ENCODE measurements at places on chromosomes 6 and 20.
A peak's percentile ranks its signal among the peaks of the same experiment; 100 is the strongest.

DNA sequence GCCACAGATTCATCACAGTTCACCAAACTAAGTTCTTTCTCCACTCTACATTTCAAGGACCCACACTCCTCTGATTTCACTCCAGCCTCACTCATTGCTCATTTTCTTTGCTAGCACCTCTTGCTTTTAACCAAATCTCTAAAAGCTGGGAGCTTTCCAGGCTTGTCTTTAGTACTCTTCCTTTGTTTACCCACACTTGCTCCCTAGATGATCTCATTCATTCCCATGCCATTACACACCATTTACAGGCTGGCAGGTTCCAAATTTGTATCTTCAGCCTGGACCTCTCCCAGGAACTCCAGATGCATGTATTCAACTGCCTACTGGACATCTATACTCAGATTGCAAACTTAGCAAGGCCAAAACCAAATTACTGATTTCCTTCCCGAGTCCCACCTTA is 5.3 kb upstream of the GUCA1B start:
- DNase-seq, result peak; percentile 91

GRCh38 chr20:2139250-2139649 is 37.6 kb downstream of the STK35 start:
- DNase-seq, result no peak

DNA sequence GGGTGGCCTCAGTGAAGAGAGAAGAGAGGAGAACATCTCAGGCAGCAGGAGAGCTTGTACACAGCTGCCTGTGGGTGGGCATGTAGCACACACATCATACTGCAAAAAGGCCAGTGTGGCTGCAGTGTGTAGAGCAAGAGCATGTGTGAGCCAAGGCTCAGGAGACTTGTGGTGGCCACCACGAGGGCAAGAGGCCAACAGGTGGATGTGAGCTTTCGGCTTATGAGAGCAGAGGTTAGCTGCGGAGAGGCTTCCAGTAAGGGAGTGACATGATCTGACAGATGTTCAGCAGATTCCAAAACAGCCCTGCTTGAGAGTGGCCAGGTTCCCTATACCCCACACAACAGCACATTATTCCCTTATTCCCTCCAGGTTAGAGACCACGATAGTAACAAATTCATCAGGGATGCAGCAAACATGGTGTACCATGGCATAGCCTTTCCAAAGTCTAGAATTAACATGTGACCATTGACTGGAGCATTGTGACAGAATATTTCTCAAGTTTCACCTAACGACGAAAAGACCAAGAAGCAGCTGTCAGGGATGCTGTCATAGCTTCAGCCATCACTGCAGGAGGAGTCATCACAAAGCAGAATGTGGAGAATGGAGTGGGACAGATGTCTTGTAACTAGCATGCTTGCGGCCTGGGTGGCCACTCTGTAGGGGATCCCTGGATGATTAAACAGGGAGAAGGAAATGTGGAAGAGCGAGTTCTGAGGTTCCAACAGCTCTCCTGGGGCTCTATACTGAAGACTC is 23.1 kb downstream of the HM13 start:
- DNase-seq, result no peak

- DNase-seq, result no peak
These were observed 103.5 kb downstream of the SCP2D1 start for GRCh38 chr20:18916886-18917750.

- no peak for DNase-seq
These were observed 454.9 kb upstream of the JARID2 start for GRCh38 chr6:14790976-14791375.

Data from Panc1 (cell line).